Cortex of kidney (tissue), 1 donor: ENCODE measurements at places on chromosomes 11 and 22.

DNA sequence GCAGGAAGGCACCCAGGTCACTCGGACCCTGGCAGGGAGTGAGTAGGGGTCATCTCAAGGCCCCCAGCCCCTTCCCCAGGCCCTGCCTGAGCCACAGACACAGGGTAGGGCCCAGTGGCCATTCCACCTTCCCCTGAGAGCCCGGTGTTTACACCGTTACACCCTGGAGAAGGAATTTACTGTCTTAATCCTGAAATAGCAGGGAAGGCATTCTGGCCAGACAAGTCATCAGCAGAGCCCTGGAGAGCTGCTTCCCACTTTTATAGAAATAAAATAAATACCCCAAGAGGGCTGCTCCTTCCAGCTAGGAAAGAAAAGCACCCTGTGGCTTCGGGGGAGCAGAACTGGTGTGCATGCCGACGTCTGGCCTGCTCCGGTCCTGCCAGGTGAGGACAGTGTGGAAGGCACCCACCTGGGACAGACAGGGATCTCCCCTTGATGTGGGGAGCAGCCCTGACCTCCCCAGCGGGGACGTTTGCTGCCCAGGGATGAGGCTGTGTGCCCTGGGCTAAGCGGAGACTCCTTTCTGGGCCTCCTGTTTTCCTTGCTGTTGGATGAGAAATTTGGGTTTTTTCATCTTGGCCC, 180.0 kb downstream of the MN1 start:
- no peak for DNase-seq

GRCh38 chr11:50174975-50175374, 142.3 kb downstream of the OR4C45 start:
- DNase-seq, result no peak

DNA sequence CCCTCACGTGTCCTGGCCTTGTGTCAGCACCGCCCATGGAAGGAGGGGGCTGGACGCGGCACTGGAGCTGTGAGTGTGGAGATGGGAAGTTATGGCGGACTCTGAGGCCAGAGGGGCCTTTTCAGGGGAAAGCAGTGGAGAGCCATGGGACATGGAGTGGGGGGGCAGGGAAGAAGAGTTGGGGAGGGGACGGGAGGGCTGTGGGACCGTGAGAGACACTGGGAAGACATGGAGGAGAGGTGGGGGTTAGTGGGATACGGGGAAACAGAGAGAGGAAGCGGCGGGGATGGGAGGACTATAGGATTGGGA, 58.2 kb downstream of the FBXO7 start:
- DNase-seq, result no peak

DNA sequence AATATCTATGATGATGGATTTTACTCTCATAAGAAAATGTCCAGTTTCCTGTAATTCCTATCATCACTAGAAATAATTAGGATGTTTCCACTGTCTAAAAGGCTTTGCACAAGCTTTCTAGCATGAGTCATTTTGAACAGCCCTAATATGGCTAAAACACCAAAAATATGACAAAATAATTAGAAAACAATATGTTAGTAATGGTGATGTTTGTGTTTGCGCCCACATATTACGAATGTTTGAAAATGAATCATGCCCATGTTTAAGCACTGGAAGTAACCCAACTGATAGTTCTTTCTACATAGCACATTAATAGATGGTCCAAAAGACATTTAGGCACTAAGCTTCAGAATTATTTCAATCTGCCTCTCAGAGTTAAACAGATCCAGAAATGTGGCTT, 96.0 kb downstream of the TRPC6 start:
- DNase-seq, result no peak

DNA sequence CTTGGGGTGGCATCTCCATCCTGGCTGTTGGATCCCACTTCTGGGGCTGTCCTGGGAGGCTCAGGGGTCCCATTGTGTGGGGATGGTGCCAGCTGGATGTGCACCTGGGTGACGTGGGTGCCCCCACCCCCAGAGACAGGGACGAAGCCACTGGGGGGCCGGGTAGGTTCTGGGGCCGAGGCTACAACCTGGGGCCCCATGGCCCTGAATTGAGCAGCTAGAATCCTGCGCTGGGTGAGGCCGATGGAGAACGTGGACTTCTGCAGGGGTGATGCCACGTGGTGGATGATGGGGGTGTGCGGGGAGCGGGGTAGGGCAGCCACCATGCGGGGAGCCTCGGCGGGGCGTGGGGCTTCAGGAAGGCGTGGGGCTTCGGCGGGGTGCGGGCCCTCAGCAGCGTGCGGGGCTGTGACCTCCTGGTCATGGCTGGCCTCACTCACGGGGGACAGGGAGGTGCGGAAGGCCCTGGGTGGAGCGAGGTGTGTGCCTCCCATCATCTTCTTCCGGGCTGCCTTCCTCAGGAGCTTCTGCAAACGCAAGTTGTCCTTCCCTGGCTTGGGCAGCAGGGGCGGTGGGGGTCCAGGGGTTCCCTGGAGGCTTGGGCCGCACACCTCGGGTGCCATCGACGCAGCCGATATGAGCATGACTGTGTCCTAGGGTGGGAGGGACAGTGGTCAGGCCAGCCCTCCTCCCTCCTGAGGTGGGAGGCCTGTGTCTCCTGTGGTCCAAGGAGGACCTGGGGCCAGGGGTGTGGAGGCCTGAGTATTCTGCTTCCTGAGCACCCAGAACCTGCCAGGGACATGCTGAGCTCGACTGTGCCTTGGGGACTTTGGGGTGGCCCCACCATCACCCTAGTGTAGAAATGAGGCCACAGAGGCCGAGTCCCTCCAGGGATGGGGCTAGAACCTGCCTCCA, 1.5 kb downstream of the PRR33 start:
- no peak for DNase-seq

DNA sequence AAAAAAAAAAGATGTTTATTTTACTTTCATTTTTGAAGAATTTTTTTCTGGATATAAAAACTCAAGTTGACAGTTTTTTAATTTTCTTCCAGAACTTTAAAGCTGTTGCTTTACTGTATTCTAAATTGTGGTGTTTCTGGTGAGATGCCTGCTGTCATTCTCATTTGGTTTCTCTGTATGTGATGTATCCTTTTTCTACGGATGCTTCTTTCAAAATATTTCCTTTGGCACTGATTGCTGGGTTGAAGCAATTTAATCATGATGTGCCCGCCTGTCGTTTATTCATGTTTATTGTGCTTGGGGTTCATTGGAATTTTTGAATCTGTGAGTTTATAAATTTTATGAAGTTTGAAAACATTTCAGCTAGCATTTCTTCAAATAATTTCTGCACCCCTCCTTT, 29.4 kb upstream of the CTSD start:
- DNase-seq, result no peak

DNA sequence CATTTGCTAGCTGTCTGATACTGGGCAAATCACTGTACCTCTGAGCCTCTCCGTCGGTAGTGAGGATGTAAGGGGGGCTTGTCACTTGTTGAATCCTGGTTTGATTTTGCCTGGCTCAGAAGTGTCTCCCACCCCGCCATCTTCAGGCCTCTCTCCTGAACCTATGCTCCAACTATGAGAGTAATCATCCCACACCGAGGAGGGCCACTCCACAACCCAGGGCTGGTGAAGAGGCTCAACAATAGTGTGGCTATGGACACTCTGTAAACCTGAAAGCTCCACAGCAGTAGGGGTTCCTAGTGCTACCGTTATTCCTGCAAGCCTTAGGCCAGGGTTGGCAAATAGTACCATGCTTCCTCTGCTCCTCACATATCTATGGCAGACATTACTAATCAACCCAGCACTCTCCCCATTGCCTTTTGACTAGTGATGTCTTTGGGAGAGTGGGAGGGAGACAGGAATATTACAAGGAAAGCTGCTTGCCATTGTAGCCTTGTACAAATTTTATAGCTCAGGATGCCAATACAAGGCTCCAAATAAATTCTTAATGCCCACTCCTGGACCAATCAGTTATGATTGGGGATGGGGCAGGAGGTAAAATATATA, 134.0 kb upstream of the TEAD1 start:
- DNase-seq, result no peak

- no peak for DNase-seq
Measured at GRCh38 chr11:121105481-121106195, 4.6 kb downstream of the TECTA start.

- no peak for DNase-seq
Measured at GRCh38 chr11:6900327-6900999, 8.2 kb upstream of the OR2D2 start.

DNA sequence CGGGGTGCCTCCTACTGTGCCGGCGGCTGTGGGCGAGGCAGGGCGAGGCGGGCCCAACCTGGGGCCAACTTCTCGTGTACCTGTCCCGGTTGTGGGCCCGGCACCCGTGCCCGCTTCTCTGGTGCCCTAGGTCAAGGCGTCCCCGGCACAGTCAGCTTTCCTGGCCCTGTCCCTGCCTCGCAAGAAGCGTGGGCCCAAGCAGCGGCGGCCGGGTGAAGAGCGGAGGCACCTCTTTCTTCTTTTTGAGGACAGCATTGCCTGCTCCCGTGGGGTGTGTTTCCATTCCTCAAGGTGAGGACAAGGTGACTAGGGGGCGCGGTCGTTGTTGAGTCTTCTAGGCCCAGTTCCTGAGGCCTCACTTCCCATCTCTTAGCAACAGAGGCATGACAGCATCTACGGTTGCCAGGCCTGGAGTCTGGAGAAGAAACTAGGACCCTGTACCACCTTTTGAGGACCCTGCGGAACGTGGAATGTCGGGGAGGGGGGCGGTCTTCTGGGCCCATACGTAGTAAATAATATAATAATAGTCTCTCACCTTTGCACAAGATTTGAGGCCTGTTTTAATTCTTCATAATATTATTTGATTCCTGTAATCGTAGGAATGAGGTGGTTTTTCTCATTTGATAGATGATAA, 418 bp downstream of the ACO2 start:
- no peak for DNase-seq

- no peak for DNase-seq
Measured at GRCh38 chr11:120603071-120603470, 91.5 kb downstream of the GRIK4 start.

DNA sequence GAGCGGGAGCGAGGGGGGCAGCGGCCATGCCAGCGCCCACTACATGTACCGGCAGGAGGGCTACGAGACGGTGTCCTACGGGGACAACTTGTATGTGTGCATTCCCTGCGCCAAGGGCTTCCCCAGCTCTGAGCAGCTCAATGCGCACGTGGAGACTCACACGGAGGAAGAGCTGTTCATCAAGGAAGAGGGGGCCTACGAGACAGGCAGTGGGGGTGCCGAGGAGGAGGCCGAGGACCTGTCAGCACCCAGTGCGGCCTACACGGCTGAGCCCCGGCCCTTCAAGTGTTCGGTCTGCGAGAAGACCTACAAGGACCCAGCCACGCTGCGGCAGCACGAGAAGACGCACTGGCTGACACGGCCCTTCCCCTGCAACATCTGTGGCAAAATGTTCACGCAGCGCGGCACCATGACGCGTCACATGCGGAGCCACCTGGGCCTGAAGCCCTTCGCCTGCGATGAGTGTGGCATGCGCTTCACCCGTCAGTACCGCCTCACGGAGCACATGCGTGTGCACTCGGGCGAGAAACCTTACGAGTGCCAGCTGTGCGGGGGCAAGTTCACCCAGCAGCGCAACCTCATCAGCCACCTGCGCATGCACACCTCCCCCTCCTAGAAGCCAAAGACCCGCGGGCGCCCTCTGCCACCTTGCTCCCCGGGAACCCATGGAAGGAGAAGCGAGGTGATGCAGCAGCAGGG, 20.9 kb upstream of the TMEM191C start:
- DNase-seq, result no peak

GRCh38 chr11:27209562-27210005, 153.4 kb downstream of the CCDC34 start:
- DNase-seq, result no peak
